Bone marrow (tissue), 2 donors: ENCODE measurements at places on chromosomes 16 and 17.

DNA sequence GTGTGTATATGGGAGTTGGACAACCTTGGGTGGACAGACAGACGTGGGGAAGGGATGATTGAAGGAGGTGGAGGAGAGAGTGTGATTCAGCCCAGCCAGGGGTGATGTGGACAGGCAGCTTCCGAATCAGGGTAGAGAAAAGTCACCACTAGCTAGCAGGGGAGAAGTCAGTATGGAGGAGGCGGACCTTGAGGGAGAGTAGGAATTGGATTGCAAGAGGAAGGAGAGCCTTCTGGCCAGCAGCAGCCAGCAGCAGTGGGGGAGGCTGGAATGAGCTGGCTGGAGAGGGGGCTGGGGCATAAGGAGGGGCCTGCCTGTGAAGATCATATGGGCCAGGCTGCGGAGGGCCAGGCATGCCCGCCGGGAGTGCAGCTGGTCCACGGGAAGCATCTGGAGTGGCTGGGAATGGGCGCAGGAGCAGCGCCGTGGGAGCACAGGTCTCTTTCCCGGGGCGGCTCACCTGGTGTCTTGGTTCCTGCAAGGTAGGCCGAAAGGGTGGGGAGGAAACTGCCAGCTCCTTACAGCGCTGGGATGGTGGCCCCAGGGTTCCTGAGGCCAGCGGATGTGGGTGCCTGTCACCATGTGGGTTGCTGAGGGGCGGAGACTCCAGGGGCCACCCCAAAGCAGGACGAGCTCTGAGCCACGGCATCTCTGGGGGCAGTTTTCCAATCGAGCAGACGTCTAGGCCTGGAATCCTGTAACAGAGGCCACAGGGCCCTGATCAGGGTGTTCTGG lies 235.3 kb downstream of the SEC14L1 start:
- DNase-seq = no peak

DNA sequence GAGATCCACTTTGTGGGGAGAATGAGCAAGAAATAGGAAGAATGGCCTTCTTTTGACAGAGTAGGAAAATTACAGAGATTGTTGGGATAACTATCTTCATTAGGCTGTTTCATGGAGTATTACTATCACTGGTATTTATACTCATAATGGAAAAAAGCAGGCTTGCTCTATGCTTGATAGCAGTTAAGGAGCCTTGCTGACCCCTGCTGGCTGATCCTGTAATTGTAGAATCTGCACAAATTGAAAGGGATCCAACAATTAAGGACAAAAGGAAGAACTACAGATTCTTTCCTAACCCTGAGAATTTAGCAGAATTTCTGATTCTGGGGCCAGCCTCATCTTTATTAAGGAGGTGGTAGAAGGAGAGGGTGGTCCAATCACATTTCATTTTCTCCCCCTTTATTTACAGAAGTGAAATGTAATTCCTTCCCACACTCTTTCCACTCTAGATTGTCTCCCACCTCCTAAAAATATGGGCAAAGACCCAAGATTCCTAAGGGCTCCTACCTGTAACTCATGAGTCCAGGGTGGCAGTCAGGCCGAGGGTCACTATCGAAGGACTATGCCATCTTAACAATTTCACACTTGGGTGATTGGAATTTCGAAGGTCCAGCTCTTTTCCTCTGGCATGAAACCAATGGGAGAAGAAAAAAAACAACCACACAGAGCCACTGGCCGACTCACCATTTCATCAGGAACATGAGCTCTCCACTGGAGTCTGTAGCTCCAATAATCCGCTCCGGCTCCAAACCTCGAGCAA lies 26.3 kb downstream of the NFE2L1 start:
- peak; percentile 9 for DNase-seq

GRCh38 chr16:57622361-57623250 lies 5.8 kb upstream of the ADGRG1 start:
- DNase-seq = no peak

GRCh38 chr17:44360826-44361225 lies 2.8 kb downstream of the FAM171A2 start:
- no peak for DNase-seq

DNA sequence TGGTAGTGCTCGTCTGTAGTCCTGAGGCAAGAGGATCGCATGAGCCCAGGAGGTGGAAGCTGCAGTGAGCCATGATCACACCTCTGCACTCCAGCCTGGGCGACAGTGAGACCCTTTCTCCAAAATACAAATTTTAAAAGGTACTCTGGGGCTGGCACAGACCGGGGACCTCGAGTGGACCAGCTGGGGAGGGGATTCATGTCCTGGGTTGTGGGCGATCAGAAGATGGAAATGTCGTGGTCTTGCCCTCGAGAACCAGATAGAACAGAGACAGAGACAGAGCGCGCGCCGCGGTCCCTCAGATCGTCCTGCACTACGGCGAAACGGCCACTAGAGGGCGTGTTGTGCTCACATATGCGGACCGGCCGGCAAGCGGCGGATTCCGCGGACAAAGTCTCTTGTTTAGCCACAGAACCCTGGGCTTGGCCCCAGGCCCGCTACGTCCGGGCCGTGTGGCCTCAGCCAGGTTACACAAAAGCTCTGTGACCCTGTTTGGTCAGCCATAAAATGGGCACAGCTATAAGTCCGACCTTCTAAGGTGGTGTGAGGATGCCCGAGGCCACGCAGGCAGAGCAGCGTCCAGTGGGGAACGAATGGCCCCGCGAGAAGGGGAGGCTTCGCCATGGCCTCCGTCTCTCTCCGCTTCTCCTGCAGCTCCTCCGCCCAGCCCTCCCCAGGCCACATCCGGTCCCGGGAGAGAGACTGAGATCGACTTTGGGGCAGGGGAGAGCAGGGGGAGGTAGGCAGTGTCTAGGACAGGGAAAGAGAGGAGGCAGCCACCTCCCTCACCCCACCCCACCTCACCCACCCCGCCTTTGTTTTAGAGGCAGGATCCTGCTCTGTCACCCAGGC lies 14.6 kb upstream of the SBK1 start:
- DNase-seq = peak; percentile 48

- DNase-seq = no peak
Measured at GRCh38 chr17:51147650-51148049, 5.7 kb upstream of the NME1 start.

DNA sequence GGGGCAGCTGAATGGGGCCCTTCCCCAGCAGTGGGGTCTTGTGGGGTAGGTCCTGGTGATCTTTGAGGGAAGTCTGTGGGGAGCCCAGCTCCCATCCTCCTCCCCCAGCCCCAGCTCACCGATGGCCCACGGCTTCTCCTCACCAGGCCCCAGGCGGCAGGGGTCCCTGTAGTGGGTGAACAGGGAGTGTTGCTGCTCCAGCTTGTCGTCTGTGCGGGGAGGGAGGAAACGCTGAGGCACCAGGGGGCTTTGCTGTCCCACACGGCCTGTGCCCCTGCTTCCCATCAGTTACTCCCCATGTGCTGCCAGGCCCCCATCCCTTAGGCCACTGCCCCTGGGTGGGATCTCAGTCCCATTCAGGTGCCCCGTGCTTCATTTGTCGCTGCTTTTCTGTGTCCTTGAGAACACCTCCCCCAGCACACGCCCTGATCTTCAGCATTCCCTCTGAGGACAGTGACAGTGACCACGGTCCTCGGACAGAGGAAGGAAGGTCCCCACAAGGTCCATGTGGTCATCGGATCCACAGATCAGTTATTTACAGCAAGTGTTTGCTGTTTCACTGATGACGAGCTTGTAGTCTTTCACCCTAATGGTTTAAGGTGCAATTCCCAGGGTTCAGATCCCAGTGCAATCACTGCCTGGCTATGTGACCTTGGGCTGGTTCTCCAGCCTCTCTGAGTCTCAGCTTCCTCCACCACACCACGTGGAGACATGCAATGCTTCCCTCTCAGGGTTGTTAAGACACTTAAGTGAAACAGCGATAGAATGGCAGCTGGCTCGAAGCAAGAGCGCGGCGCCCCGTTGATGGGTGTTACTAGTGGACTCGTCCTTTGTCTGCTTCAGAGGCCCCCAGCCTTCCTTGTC lies 53.1 kb downstream of the PRMT7 start:
- no peak for DNase-seq

DNA sequence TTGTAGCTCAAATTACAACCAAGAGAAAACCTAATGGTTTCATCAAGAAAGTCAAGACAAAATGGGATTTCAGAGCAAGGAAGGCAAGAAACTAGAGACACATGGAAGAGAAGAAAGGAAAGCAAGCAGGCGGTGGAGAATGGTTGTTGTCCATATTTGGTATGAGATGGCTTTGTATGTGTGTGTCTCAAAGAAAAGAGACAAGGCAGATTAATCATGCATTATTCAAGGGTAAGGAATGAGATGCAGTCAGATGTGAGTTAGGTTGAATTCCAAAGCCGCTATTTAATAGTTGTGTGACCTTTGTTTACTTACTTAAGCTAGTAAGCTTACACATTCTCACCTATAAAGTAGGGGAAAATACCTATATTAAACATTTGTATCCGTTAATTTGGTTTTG lies 1029.6 kb downstream of the CDH11 start:
- no peak for DNase-seq

- no peak for DNase-seq
Measured at GRCh38 chr16:4498546-4499195, 22.5 kb downstream of the HMOX2 start.

DNA sequence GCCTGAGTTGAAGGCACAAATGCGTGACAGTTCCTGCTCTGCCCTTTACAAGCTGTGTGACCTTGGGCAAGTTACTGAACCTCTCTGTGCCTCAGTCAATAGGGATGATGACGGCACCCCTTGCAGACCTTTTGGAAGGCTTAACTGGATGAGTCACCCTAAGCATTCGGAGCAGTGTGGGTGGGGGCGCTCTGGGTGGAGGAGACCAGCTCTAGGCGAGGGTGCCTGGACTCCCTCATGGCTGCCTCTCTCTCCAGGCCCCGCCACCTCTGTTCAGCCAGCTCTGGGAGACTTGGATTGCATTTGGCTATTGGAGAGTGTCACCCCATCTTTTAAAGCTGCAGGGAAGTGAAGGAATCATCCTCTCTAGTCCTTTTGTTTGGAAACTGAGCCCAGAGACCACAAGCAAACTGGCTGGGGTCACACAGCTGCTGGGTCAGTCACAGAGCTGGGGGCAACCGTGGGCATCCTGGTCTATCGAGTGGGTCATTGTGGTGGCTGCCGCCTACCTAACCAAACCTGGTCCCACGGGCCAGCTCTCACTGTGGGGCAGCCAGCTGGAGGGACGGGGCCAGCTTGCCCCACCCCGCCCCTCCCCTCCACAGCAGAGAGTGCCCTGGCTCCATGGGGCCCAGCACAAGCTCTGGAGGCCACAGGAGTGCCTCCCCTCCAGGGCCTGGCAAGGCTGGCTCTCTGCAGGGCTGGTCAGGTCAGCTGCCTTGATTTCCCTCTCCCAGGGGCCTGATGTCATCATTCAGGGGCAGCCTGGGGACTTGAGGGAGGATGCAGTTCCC lies 20.2 kb upstream of the GSE1 start:
- no peak for DNase-seq

- DNase-seq = no peak
Measured at GRCh38 chr16:78789561-78789960, 690.1 kb downstream of the WWOX start.

GRCh38 chr16:87619360-87620200 lies 17.3 kb downstream of the JPH3 start:
- no peak for DNase-seq

GRCh38 chr17:79836510-79836971 lies 2.7 kb downstream of the CBX4 start:
- no peak for DNase-seq

- no peak for DNase-seq
Measured at GRCh38 chr16:68792465-68793324, 50.6 kb upstream of the TANGO6 start.

DNA sequence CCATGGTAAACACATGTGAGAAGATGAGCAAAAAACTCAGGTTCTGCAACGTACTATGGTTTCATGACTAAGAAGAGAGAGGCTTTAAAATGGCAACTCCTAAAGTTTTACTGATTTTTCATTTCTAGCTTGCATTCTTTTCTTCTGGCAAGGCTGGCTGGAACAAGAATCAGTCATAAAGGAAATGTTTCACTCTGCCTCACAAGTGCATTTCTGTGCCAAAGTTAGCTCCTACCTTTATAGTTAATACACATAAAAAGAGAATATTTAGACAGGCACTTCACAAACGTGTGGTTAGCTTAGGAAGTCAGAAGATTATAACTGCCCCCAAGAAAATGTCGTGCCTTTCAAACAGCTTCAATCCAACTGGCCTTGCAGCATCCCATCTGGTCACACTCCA lies 417.1 kb upstream of the CDH11 start:
- no peak for DNase-seq

DNA sequence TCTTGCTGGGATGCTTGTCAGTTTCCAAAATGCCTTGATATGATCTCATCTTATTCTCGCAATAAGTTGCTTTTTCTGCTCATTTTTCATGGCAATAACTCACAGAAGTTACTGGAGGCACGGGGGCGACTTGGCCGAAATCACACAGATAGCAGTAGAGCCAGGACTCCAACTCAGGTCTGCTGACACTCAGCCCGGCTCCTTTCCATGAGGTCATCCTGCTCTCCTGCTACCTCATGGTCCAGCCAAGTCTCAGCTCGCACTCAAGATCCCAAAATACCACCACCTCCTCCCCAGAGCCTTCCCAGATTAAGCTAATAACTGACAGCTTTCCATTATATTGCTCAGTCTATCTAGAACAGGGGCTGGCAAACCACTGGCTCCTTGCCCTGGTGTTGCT lies 269.5 kb downstream of the MAP2K4 start:
- no peak for DNase-seq

DNA sequence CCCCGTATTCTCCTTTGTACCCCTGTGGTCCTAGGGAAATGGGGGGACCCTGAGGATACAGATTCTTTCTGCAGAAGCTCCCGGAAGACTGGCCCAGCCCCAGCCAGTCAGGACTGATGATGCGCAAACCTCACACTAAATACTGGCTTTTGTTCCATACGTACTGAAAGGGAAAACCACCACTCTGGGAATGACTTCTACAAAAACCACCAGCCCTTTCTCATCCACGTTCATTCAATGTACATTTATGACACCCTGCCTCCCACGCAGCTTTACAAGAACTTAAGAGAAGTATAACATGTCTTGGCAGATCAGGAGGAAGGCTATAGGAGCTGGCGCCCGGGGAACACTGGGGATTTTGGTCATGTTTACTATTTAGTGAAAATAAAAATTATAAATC lies 70.6 kb downstream of the MARCHF10 start:
- DNase-seq = no peak

DNA sequence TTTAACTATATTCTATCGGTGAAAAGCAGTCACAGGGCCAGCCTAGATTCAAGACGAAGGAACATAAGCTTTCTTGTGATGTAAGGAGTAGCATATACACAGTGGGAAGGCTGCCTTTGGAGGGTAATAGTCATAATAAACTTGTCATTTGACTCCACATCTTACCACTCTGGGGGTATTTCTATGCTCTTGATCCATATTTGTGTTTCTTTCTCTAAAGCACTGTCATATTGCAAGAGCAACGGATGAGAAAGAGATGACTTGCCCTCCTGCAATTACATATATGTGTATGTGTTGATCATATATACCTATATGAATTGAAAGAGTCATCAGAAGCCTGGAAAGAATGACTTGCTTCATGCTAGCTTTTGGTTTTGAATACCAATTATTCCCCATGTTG lies 225.4 kb upstream of the HS3ST3A1 start:
- DNase-seq = no peak

- DNase-seq = no peak
Measured at GRCh38 chr17:5619088-5619740, 34.9 kb upstream of the NLRP1 start.
